ENCODE measurements at places on chromosomes 5 and 9.

- DNase-seq: no peak
These were observed 21.0 kb upstream of the WWC1 start for GRCh38 chr5:168270476-168270875.

- DNase-seq: no peak
These were observed 3.0 kb downstream of the F2RL2 start for GRCh38 chr5:76620166-76620565.

DNA sequence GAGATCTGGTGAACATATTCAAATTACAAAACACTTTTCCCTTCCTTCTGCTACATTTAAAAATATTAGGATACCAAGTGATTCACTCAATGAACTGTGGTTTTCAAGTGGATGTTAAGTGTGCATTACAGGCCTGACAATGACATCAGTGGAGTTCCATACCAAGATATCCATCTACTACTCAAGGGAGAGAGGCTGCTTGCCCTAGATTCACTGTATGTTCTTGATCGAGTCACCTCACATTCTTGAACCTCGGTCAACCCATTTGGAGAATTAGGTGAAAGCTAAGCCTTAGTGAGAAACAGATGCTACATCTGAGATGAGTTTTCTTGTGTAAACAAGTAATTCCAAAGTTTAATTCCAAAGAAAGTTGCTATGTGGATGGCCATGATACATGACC, 142.2 kb downstream of the FGF10 start:
- no peak for DNase-seq

GRCh38 chr9:26800322-26800721, 92.3 kb downstream of the CAAP1 start:
- no peak for DNase-seq

DNA sequence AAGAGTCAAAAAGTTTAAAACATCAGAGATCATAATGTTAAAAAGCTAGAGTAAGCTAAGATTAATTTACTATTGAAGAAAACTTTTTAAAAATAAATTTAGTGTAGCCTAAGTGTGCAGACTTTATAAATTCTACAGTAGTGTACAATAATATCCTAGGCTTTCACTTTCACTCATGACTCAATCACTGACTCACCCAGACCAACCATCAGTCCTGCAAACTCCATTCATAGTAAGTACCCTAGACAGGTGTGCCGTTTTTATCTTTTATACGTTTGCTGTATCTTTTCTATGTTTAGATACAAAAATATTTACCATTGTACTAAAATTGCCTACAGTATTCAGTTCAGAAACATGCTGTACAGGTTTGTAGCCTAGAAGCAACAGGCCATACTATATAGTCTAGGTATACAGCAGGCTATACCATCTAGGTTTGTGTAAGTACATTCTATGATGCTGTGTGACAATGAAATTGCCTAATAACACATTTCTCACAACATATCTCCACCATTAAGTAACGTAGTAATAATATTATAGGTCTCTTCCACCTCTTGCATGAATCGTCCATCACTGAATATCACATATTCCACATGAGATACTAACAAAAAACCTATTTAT, 59.2 kb downstream of the MEGF9 start:
- DNase-seq: no peak

GRCh38 chr5:175202463-175203068, 241.4 kb downstream of the DRD1 start:
- no peak for DNase-seq

DNA sequence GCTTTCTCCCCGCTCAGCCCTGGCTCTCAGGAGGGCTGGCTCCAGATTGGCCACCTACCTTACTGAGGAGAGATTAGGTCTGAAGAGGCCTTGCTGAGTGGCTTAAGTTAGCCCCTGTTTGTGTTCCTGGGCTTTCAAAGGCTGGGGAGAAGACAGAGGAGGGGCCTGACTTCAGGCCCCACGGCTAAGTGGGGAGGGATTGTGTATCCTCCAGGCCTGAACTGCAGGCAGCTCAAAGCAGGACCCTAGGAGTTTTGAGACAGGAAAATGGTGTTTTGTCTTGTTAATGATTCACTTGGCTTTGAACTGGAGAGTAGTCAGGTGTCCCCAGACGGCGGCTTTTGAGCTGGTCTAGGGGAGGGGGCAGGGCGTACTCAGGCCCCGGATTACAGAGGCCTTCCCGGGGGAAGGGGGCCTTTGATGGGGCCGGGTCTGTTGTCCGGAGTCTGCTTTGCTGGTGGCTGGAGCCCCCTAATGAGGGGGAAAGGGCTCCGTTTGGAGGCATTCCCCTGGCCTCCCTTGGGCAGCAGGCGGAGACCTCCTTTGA, 162.0 kb upstream of the SMIM23 start:
- no peak for DNase-seq

GRCh38 chr5:177336112-177336511, 15.4 kb downstream of the LMAN2 start:
- DNase-seq: no peak

DNA sequence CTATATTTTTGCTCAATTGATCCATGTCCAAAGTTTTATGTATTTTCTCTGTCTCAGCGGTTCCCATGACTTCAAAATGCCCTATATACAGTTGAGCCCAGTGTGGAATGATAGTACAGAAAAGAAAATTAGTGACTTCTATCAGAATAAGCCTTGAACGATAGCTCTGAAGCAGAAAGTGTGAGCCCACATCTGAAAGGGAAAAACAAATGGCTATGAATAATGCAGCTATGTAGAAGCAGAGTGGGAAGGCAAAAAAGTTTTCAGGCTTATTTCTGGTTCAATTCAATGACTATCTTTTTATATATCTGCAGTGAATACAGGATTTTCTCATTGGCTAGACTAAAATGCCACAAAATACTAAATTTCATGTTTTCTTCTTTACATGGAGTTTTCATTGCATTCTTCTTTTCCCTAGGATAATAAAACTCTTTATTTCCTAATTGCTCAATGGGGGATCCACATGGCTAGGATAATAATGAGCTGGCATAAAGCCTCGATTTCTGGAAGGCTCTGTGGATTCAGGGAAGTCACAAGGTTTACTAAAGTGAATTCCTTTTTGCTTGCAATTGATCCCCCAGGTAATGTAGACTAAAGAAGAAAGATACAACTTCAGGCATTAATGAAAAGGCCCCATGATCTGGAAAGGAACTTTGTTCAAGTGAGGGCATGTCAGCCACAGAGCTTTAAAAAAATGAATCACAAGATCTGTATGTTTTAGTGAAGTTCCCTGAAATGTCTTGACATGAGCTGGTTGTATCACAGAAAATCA, 377.0 kb upstream of the RIOK2 start:
- DNase-seq: no peak

DNA sequence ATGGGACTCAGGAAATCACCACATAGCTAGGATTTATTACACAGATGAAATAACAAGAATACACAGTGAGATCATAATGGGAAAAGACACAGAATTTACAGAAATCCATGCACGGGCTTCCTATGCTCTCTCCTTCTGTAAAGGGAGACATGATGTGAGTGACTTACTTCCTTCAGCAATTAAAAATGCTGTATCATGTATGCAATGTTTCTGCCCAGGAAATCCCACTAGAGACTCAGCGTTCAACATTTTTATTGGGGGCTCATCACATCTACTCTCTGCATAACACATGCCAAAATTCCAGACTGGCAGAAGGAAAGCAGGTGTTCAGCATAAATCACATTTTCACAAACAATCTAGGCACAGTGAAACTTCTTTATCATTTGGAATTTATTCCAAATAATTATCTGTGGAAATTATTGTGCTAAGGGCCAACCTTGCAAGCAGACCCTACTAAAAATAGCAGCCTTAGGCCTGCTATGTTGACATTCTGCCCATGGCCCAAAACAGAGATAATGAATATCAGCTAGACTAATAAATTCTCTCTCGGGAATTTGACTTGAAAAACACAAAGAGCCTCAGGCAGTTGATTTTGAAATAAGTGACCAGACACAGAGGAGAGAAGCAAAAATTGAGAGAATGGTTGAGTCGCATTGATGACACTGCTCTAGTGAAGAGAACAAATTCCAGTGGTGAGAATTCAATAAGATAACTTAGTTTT, 31.4 kb upstream of the SELENOP start:
- no peak for DNase-seq

GRCh38 chr9:5557606-5558587, 47.6 kb downstream of the PDCD1LG2 start:
- no peak for DNase-seq

- no peak for DNase-seq
These were observed 74.7 kb downstream of the THBS4 start for GRCh38 chr5:80109646-80110478.

- no peak for DNase-seq
These were observed 373.6 kb downstream of the ADGRV1 start for GRCh38 chr5:90932052-90932699.

DNA sequence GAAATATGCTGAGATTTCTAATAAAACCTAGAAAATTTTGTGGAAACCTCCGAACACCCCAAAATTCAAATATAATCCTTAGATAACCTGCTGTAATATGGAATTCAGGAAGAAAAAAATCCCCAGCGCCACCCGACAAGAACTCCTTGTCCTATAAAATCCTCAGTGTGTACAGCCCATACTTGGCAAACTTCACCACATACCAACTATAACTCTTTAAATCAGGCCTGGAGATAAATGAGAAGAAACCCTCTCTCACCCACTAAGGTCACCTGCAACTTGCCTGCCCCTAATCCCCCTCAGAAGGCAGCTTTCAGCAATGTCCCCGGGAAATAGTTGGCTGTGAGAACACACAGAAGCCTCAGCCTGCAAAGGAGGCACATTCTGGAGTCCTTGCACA, 90.5 kb downstream of the SH3TC2 start:
- DNase-seq: no peak

DNA sequence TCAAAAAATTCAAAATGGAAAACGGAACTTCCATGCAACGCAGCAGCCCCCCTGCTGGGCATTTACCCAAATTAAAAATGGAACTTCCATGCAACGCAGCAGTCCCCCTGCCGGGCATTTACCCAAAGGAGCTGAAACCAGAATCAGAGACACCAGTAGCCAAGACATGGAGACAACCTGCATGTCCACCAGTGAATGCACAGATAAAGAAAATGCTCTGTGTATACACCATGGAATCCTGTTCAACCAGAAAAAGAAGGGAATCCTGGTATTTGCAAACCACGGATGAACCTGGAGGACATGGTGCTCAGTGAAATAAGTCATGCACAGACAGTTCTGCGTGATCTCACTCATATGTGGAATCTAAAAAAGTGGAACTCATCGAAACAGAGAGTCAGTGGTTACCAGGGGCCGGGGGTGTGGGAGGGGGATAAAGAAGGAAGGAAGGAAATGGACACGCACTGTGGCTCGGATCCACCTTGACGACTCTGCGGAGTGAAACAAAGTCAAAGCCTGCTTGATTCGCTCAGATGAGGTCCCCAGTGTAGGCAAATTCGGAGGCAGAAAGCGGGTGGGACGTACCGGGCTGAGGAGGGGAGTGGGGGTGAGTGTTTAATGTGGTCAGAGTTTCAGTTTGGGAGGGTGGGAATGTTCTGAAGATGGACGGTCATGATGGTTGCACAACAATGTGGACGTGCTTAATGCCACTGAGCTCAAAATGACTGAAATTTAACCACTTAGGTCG, 40.2 kb upstream of the EXOC3 start:
- DNase-seq: no peak

GRCh38 chr5:164741376-164741775, 1236.0 kb downstream of the MAT2B start:
- DNase-seq: no peak

- peak; percentile 7 for DNase-seq
These were observed at the start of gene FAM169A for GRCh38 chr5:74865804-74866595. TSS of gene FAM169A (minus strand) at chr5:74866387. CDS start at chr5:74841676, 24,711 bp downstream.

GRCh38 chr9:113302792-113303418, at the start of gene RNF183:
TSS of gene RNF183 (minus strand) at chr9:113303376. CDS start at chr9:113298184, 5,192 bp downstream.
- DNase-seq: no peak

DNA sequence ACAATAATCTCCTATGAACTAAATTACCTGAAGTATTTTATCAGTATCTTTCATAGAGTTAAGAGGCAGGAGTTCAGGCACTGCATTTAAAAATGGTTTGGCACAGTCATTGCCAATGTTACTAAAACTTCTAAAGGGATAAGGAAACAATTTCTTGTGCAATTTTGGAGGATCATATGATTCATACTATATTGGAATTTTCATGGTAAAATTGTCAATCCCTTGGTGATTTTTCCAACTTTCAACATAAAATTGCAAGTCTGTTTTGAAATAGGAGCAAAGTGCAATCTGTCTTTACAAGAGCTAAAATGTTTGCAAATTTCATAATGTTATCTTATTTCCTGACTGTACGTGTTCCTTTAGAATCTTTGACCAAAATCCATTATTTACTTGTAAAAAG, 211.1 kb downstream of the DMRTA1 start:
- DNase-seq: no peak

DNA sequence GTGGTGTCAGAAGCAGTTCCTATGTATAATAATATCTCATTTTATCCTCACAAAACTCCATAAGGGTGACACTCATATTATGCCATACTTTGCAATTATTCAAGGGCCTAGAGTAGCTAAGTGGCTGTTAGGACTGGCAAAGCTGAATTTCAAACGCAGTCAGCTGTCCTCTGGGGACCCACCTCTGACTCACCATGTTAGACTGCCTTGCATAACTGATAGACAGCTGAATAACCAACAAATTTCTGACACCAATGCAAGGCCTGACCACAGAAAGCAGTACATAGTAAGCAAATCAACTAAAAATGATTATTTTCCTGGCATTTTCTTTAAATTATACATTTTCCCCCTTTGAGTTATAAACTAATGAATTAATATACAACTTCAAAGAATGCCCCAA, 251.6 kb upstream of the PTGER4 start:
- DNase-seq: no peak

- DNase-seq: no peak
These were observed 290.3 kb downstream of the NSG2 start for GRCh38 chr5:174335682-174336364.

- no peak for DNase-seq
These were observed 211.6 kb downstream of the MAPKAP1 start for GRCh38 chr9:125495172-125496119.

DNA sequence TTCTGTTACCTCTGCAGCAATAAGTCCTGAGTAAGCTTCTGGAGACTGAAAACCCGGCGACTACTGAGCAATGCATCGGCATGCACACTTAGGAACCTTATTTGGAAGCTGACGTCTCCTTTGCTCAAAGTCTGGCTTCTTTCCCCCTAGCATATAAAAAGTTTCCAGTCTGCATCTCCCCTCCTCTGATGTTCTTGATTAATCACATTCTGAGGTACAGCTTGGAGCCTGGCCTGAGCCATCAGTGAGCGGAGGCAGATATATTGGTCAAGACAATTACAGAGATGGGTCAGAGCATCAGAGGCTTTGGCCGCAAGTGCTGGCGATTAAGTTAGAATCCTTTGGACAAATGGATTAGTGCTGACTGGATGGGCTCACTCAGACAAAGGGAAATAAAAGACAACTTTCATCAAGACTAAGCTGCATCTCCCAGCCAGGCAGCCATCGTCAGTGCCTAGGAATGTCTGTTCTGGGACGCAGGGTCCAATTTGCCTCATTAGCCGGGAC, 140.7 kb downstream of the MTX3 start:
- no peak for DNase-seq
